ENCODE measurements at places on chromosomes 4 and X. TPM values are rescaled to one million over a fixed set of nuclear protein-coding genes. Genes with fewer than 3 reads are reported as not detected.

DNA sequence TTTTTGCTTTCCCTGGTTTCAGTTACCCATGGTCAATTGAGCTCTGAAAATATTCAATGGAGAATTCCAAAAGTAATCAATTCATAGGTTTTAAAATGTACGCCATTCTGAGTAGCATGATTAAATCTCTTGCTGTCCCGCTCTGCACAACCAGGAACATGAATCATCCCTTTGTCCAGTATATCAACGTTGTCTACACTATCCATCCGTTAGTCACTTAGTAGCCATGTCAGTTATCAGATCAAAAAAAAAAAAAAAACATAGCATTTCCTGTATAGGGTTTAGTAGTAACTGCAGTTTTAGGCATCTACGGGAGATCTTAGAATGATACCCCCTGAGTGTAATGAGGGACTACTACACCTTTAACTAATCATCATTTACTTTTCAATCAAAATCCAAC lies 15.1 kb downstream of the LAMP2 start:
- H3K27me3 ChIP-seq = no peaks in the 10 kb centered on the region
- H3K36me3 ChIP-seq = peaks cover 12% of the 10 kb centered on the region
- no peak overlapping the region for H3K4me3 ChIP-seq

The LEF1 gene
- 29.4 TPM for total RNA-seq

- no peak overlapping the region for H3K4me3 ChIP-seq
- H3K4me1 ChIP-seq = no peaks in the 10 kb centered on the region
- no peak for DNase-seq
- no peaks in the 10 kb centered on the region for H3K36me3 ChIP-seq
Observed at GRCh38 chr4:14196131-14196530, 568.6 kb upstream of the BOD1L1 start.

DNA sequence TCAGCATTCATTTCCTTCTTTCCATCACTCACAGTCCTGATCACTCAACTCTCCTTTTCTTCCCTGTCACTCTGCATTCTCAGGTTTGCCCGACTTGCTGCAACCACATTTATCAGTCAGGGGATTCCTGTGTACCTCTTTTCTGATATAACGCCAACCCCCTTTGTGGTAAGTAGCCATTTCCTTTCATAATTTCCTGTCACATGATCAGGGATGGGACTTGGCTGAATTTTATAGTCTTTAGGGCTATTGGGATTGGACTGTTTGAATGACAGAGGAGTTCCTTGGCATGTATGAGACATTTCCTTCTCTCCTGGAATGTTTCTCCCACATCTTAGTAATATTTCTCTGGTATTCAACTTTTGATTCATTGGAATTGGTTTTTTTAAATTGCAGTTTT lies 11.0 kb downstream of the PGM2 start:
- peaks cover 22% of the 10 kb centered on the region for H3K4me1 ChIP-seq
- H3K4me3 ChIP-seq = no peak overlapping the region
- H3K27me3 ChIP-seq = no peaks in the 10 kb centered on the region
- H3K27ac ChIP-seq = peak overlapping the region; percentile 37
- DNase-seq = no peak

The USP26 gene
- not detected for total RNA-seq

The GPR50 gene
- not detected for total RNA-seq

All from activated CD8-positive, alpha-beta memory T cell treated with anti-CD3 and anti-CD28 coated beads, Interleukin-2, amount 10 ng/mL, durations not matched to agents 7 days and 5 days (primary cell).